Tibial nerve (tissue), 4 donors: ENCODE measurements at places on chromosomes 6 and 20. TPM values are rescaled to one million over a fixed set of nuclear protein-coding genes. Genes with fewer than 3 reads are reported as not detected.

DNA sequence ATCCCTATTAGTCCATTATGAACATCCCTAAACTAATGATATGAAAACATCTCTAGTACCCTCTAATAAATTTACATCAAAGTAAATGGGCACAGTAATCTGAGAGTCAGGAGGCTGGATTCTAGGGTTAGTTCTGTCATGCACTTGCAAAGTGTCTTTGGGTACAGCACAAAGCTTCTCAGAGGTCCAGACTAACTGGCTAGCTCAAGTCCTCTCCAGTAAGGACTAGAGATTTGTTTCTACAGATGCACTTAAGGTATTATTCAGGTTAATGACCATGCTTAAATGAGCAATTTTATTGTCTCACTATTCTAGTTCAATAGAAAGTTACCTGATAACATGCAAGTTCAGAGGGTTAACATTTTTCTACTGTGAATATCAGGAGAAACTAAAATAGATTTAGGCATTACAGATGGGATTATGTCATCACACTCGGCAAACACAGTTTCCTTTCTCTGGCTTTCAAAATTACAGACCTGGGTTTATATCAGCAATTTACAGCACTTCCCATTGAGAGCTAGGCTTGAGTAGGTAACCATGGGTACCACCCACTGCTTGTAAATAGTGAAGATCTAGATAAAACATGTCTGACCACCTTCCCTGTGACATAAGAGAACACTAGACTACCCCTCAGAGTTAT, 402.9 kb upstream of the RUNX2 start:
- DNase-seq, result no peak
- no peak overlapping the region for H3K4me3 ChIP-seq
- no peak overlapping the region for H3K27ac ChIP-seq
- no peaks in the 10 kb centered on the region for H3K36me3 ChIP-seq

DNA sequence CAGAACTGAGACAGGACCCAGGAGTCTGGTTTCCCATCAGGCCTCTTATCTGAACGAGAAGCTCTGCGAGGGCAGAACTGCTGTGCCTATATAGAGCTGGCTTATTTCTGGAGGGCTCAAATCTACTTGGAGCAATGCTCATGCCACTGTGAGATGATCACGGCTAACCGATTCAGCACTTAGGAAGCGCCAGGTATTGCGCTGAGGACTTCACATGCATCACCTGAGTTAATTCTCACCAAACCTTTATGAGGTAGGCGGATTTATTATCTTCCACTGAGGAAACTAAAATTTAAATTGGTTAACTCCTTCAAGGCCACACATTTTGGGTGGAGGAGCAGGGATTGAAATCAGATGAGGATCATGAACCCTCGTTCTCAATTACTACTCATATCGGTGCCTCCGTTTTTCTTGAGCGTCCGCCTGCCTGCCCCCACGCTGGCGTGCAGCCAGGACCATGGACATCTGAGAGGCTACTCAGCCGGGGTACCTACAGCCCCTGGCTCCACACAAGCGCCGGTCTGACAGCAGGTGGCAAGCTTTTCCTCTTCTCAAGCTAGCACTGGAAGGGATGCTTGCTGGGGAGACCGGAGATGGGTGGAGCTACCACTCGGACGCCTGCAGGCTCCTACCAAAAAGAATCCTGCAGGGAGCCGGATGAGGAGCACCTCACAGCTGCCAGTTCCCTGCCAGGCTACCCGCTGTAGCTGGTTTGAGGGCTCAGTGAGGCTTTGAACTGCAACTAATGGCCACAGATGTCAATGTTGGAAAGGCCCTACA, 1.0 kb upstream of the PCIF1 start:
- H3K27me3 ChIP-seq, result no peaks in the 10 kb centered on the region
- H3K27ac ChIP-seq, result peak overlapping the region; percentile 100
- H3K4me1 ChIP-seq, result no peaks in the 10 kb centered on the region

DNA sequence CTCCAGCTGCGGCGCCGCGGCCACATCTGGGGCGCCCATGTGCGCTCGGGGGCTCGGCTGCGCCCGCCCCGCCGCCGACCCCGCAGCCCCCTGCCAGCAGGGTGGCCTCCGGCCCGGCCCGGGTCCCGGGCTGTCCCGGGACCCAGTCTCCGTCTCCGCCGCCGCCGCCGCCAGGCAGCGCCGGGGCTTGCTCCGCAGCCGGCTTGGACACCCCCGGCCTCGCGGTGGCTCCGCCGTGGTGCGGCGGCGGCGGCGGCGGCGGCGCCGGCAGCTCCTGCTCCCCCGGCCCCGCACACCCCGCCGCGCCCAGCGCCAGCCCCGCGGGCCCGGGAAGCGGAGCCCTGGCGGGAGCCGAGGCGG, 219 bp downstream of the ISM1 start:
- no peaks in the 10 kb centered on the region for H3K36me3 ChIP-seq
- no peak overlapping the region for H3K4me3 ChIP-seq
- no peak for DNase-seq
- H3K27me3 ChIP-seq, result peaks cover 54% of the 10 kb centered on the region

GRCh38 chr20:47417245-47418068, 61.0 kb upstream of the ZMYND8 start:
- H3K27ac ChIP-seq, result no peak overlapping the region
- no peak overlapping the region for H3K4me3 ChIP-seq
- no peaks in the 10 kb centered on the region for H3K36me3 ChIP-seq
- H3K27me3 ChIP-seq, result no peaks in the 10 kb centered on the region
- peaks cover 19% of the 10 kb centered on the region for H3K4me1 ChIP-seq
- DNase-seq, result no peak

- no peaks in the 10 kb centered on the region for H3K4me1 ChIP-seq
- H3K36me3 ChIP-seq, result no peaks in the 10 kb centered on the region
- no peak overlapping the region for H3K4me3 ChIP-seq
- H3K27ac ChIP-seq, result no peak overlapping the region
- DNase-seq, result no peak
These were observed 60.5 kb downstream of the HACE1 start for GRCh38 chr6:104799134-104799657.

DNA sequence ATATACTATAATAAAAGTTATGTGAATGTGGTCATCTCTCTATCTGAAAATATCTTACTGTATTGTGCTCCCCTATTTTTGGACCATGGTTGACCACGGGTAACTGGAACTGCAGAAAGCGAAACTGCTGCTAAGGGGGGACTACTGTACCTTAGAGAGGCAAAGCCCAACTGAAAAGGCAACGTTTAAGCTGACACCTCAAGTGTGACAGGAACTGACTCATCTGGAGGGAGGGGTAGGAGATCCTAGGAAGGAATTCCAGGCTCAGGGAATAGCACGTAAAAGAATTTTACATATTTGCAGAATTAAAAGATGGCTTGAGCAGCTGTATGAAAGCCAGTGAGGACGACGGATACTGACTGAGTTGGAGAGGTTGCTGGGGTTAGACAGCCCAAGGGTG, 34.8 kb downstream of the ELOVL2 start:
- no peaks in the 10 kb centered on the region for H3K4me1 ChIP-seq
- H3K36me3 ChIP-seq, result no peaks in the 10 kb centered on the region
- no peak for DNase-seq

Gene SLC22A7
- total RNA-seq, result not detected
